CD4-positive, alpha-beta T cell treated with Interleukin-15 for 1 hour (primary cell): ENCODE measurements at places on chromosomes 1 and 21.

GRCh38 chr1:153431427-153431826 lies 15.1 kb downstream of the S100A7A start:
- no peak for DNase-seq

- no peak for DNase-seq
Observed at GRCh38 chr1:59767119-59767518, 47.6 kb upstream of the HOOK1 start.

DNA sequence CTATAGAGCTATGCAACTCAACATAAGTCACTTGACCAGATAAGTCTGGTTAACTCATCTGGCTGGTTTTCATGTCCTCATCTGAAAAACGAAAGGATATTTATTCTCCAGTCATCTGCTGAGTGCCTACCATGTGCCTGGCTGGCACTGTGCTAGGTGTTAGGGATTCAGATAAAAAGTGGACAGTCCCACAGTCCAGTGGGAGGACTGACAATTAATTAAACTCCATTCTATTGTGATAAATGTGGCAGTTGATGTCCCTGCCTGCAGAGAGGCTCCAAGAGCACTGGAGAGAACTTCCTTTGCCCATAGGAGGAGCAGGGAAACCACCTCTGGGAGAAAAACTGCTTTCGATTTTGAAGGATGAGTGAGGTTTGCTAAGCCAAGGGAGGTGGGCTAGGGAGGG lies 5.4 kb downstream of the NUAK2 start:
- DNase-seq: no peak

DNA sequence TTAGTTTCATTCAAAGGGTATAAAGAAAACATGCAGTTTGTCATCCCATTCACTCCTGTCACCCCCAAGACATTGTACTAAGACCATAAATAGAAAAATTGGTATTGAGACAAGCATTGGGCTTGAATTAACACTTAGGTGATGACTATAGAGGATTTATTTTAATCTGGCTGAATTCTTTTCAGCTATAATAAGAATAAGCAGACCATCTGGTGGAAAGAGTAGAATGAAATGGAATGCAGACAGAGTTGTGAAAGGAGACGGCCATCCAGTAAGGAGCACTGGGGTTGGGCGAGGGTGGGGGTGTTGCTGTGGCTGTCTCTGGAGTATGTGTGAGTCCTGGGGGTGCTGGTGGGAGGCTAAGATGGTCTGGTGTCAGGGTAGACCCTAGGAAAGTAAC lies 125.0 kb upstream of the IVNS1ABP start:
- DNase-seq: no peak

DNA sequence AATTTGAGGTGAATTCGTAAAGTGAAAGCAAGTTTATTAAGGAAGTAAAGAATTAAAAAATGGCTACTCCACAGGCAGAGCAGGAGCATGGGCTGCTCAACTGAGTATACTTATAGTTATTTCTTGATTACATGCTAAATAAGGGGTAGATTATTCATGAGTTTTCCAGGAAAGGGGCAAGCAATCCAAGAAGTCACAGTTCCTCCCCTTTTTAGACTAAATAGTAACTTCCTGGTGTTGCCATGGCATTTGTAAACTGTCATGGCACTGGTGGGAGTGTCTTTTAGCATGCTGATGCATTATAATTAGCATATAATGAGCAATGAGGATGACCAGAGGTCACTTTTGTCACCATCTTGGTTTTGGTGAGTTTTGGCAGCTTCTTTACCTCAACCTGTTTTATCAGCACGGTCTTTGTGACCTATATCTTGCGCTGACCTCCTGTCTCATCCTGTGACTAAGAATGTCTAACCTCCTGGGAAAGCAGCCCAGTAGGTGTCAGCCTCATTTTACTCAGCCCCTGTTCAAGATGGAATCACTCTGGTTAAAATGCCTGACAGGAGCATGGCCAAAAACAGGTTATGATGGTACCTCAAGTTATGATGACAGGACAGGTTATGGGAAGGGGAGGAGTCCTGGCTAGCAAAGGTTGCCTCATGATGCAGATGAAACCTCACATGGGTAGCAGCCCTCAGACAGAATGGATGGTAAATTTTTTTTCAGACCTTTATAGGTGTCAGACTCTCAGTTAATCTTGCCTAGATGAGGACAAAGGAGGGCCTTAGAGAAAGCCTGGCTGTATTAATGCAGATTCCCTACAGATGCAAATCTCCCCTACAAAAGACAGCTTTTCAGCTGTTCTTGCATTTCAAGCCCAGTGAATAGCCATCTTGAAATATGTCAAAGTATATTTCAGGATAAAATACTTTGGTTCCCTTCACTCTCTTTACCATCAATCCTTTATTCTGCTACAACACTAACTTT lies 49.7 kb downstream of the SIPA1L2 start:
- no peak for DNase-seq

- no peak for DNase-seq
Observed at GRCh38 chr1:159000070-159000409, 9.7 kb upstream of the IFI16 start.

- DNase-seq: no peak
Observed at GRCh38 chr1:107649023-107649422, 316.0 kb downstream of the VAV3 start.

DNA sequence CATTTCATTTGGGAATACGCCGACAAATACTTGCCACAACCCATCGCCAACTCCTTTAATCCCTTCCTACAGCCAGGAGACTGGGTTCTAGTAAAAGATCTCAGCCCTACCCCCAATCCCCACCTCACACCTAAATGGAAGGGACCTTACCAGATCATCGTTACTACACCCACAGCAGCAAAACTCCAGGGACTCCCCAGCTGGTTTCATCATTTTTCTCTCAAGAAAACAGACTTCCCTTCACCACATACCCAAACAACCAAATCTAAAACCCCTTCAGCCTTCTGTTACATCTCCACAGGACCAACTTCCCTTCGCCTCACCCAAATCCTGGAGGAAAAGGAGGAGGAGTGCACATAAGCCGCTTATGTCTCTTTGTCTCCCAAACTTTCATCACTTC lies 23.7 kb upstream of the SLC2A5 start:
- DNase-seq: no peak

DNA sequence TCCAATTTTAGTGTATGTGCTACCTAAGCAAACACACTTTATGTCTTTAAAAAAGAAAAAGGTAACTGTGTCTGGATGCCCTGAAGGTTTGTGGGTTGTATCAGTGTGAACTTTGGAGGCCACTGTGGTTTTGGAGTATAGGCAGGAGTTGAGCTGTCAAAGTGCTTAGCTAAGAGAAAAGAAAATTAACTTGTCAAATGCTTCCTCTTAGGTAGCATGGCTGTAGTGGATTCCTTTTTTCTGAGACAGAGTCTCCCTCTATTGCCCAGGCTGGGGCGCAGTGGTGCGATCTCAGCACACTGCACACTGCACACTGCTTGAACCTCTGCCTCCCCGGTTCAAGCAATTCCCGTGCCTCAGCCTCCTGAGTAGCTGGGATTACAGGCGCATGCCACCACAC lies 11.2 kb upstream of the SLC41A1 start:
- DNase-seq: no peak

DNA sequence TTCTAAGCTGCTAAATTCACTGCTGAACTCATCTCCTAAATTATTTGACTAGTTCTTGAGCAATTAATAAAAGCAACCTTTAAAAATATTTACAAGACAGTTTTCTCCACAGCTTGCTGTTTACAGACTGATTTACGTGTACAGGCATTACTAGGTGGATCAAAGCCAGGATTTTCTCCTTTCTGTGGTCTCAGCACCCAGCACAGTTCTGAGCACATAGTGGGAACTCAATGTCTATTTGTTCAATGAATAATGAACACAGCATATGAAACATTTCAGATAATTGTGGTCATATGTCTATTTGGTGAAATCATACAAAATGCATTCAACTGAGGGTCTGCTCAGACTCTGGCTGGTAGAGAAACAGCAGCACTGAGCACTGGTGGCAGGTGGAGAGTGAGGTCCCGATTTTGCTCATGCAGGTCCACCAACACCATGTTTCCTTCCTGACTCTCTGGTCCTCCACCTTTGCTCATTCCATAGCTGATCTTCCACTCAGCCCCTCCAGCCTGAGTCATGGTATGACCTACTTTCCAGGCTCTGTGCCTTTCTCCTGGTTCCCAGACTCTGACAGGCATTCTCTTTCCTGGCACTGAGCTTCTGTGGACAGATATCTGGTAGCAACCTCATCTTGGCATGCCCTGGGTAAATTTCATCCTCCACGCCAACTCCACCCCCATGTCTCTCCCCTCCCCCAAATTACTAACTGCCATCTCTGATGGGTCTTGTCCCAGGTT lies 311.3 kb downstream of the TGFB2 start:
- DNase-seq: no peak

- DNase-seq: peak; percentile 25
Observed at GRCh38 chr1:224168859-224169380, 14.1 kb upstream of the DEGS1 start.

GRCh38 chr1:111843177-111843576 lies 87.5 kb downstream of the DDX20 start:
- no peak for DNase-seq

- DNase-seq: no peak
Observed at GRCh38 chr21:32184485-32184884, 94.4 kb downstream of the MIS18A start.

DNA sequence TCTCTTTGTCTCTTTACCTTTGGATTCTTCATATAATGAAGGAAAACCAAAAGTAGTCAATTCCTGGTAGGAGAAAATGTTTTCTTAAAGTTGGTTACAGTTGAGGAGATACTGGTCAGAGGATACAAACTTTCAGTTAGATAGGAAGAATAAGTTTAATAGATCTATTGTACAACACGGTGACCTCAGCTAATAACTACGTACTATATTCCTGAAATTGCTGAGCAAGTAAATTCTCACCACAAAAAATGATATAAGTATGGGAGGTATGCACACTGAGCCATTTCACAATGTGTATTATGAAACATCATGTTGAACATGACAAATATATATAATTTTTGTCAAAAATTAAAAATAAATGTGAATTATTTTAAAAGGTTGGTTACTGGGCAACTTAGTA lies 20.4 kb downstream of the SSX2IP start:
- DNase-seq: no peak
